Activated T-helper 2 cell treated with anti-CD3 and anti-CD28 coated beads, Interferon-gamma antibody, Interleukin-2, Interleukin-4, amounts not matched to agents 10 μg/mL and 5 μg/mL and 100 μg/mL, durations not matched to agents 14 hours and 24 hours and 36 hours (primary cell): ENCODE measurements at places on chromosomes 13 and 19.

GRCh38 chr13:44347301-44347700 is 26.3 kb upstream of the SERP2 start:
- DNase-seq, result no peak

DNA sequence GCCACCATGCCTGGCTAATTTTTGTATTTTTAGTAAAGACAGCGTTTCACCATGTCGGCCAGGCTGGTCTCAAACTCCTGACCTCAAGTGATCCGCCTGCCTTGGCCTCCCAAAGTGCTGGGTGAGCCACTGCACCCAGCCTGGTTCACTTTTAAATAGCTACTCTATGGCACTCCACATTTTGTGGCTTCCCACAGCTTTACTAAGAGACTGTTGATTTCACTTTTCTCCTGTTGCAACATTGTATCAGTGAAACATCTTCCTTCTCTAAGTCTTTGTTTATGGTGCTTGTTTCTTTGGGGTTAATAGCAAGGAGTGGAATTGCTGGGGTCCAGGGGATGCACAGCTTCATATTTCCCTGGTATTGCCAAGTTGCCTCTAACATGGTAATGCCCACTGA is 12.3 kb downstream of the TMEM38A start:
- no peak for DNase-seq

GRCh38 chr13:100129605-100130004 is 40.7 kb downstream of the PCCA start:
- no peak for DNase-seq

DNA sequence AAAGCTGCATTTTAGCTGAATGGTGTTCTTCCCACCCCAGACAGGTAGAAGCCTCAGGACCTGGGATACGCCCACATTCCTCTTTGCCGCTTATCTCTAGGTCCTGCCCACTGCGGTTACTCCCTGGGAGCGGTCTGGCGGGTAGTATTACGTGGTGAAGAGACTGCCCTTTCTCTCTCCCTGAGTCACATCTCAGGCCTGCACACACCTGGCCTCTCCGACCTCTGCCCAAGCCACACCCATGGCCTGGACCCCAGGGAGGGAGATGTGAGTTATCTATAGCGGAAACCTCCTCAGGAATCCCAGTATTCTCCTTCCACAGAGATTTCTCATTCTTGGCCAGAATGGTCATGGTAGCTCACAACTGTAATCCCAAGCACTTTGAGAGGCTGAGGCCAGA is 17.3 kb downstream of the RHPN2 start:
- no peak for DNase-seq

GRCh38 chr13:40537146-40537895 is 129.1 kb downstream of the FOXO1 start:
- no peak for DNase-seq

GRCh38 chr13:112450904-112451240 is 74.7 kb downstream of the SPACA7 start:
- no peak for DNase-seq

DNA sequence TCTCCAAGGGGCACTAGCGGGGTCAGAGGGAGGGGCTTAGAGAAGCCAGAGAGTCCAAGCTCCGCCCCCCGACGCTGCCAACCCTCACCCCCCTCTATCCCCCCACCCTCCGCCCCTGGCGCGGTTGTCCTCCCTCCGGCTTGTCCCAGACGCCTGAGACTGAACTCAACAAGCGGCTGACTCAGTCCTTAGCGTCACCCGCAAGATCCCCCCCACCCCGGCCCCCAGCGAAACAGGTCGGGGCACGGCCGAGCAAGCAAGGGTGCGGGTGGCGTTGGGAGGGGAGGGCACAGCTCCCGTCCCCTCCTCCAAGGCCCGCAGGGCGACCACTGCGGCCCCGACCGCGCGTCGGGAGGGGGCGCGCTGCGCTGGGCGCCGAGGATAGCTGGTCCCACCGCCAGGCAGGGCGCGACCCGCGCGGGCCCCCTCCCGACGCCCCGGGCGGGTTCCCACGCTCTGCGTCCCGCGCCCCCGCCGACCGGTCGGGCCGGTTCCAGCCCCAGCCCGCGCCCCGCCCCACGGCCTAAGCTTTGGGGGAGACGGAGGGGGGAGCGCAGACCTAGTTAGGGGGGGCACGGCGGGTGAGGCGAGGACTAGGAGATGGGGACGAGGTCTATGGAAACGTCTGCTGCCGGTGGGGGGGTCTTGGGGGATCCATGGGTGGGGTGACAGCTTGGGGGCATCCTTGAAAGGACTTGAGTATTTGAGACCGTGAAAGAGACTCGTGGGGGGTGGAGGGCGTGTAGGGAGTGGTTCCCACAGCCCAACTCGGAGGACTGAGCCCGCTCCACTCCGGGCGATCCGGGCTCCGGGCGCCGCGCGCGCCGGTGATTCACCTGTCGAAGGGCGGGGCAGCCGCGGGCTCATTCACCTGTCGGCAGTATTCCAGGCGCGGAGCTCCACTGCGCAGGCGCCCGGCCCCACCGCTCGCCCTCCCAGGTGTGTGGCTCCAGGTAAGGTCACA is 5.1 kb downstream of the NOTCH3 start:
- no peak for DNase-seq

GRCh38 chr19:11142528-11143171 is 12.9 kb downstream of the SPC24 start:
- DNase-seq, result no peak

DNA sequence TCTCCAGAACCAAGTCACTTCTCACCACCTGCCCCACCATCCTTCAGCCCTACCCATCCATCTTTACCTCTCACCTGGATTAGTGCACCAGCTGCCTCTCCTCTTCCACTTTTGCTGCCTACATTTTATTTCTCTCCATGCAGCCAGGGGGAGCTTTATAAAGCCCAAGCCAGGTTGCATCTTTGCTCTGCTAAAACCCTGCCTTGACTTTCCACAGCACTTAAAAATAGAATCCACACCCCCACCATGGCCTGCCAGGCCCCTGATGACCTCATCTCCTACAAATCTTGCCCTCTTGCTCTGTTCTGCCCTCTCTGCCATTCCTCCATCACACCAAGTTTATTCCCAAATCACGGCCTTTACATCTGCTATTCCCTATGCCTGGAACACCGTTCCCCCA is 1.8 kb downstream of the HOOK2 start:
- no peak for DNase-seq

DNA sequence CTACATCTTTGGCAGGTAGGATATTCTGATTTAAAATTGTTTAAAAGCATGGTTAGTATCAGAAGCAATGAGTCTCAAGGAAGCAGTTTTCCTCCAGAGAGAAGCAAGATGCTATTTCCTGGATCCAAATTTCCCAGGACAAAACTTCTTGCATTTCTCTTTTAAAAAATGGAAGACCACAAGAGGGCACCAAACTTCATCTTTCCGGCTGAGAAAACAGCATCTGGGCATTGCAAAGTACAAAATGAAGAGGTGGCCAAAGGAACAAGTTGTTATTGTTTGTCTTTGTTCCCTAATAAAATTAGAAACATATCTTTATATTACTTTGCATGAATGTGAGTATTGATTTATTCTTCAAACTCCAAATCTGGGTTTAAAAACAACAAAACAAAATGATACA is 60.0 kb upstream of the LRCH1 start:
- DNase-seq, result no peak

GRCh38 chr13:48431987-48432615 is 19.2 kb upstream of the LPAR6 start:
- no peak for DNase-seq

DNA sequence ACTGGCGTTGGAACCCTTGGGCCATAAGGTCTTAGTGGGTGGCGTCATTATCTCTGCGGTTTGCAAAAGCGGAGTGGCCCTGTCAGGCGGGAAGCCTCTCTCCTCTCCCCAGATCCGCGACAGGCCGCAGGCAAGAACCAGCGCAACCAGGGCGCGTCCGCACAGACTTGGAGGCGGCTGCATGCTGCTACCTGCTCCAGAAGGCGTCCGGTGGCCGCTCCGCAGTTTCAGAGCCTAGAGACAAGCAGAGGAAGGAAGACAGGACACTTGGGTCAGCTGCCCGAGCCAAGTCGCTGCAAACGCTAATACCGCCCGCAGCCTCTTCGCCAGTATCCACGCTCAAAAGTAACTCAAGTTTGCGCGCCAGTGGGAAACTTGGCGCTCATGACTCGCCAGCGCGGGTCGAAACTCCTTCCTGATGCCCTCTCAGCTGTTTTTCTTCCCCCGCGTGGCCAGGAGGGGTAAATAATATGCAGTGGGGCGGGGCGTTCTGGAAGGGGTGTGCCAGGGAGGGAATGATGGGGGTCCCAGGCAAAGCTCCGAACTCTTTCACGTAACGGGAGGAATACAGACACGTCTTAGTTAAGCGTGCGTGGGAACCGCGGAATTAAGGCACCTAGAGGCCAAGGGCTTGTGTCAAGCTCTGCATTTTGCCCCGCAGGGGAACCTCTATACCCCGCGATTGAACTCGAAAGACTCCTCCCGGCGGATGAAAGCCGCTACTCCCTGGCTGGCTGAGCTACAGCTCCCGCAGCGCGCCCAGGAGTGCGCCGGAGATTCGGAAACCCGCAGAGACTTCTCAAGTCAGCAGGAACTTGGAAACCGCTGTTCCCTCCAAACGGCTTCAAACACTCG is at the start of gene EDNRB:
TSS of gene EDNRB (minus strand) at position 441 of the 855 bp plus-strand sequence. CDS start at position 183, 258 bp downstream.
- DNase-seq, result no peak

GRCh38 chr19:29045679-29046254 is 167.2 kb downstream of the UQCRFS1 start:
- DNase-seq, result no peak

- DNase-seq, result no peak
These were observed 238.2 kb upstream of the IRS2 start for GRCh38 chr13:110024645-110024980.

DNA sequence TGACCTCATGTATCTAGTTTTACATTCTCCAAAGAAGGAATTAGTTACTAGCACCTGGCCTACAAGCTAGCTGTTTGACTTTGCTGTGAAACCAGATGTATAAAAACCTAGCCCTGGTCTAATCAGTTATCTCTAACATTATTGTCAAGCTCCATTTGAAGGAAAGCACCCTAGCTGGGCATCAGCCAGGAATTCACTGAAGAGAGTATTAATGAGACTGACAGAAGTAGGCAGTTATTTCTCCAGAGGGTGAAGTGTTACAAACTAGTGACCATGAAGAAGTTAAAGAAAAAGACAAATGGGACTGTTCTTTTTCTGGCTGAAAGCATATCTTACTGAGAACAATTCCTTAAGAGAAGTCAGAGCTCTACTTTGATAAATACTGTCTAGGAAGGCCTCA is 2529.3 kb upstream of the PCDH20 start:
- no peak for DNase-seq

GRCh38 chr19:21584537-21584936 is 79.1 kb downstream of the ZNF429 start:
- DNase-seq, result no peak

- DNase-seq, result no peak
These were observed 41.5 kb downstream of the EFNA2 start for GRCh38 chr19:1327125-1327524.

GRCh38 chr13:107342747-107343146 is 774.8 kb upstream of the ARGLU1 start:
- DNase-seq, result no peak

GRCh38 chr19:6876748-6877147 is 10.6 kb upstream of the ADGRE1 start:
- DNase-seq, result no peak

GRCh38 chr13:94798738-94799137 is 86.4 kb upstream of the SOX21 start:
- no peak for DNase-seq

GRCh38 chr13:39405107-39405506 is 197.9 kb downstream of the LHFPL6 start:
- no peak for DNase-seq

- no peak for DNase-seq
These were observed 453.7 kb upstream of the HTR2A start for GRCh38 chr13:47350334-47351124.

DNA sequence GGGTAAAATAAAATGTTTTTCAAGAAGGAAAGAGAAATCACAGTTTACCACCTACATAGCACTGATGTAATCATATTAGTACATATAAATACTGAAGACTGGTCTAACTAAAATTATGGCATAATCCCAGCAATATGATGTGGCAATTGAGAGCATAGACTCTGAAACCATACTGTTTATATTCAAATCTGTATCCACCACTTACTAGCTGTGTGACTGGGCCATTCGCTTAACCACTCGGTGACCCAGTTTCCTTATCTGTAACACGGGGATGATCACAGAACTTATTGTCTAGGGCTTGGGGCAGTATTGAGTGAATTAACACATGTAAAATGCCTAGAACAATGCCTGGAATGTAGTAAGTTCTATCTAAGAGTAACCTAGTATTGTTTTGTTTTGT is 13.1 kb upstream of the GTF3A start:
- no peak for DNase-seq

GRCh38 chr13:51906581-51906980 is 44.8 kb downstream of the CCDC70 start:
- no peak for DNase-seq

DNA sequence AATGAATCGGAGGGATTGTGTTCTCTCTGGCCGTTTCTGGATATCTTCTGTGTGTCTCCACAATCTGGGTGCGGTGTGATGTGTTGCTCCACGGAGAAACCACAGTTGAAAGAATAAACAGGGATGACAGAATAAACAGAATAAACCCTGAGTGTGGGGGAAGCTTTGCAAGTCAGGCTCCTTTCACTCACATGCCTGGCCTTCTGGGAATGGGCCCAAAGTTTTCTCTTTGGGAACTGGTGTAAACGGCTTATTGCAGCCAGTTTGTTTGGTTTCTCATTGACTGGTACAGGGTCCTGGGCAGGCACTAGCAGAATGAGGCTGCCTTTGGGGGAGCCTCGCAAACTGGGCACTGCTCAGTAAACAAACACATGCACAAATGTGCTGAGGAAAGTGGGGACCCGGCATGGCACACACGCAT is 324.7 kb downstream of the DLEU7 start:
- DNase-seq, result no peak

DNA sequence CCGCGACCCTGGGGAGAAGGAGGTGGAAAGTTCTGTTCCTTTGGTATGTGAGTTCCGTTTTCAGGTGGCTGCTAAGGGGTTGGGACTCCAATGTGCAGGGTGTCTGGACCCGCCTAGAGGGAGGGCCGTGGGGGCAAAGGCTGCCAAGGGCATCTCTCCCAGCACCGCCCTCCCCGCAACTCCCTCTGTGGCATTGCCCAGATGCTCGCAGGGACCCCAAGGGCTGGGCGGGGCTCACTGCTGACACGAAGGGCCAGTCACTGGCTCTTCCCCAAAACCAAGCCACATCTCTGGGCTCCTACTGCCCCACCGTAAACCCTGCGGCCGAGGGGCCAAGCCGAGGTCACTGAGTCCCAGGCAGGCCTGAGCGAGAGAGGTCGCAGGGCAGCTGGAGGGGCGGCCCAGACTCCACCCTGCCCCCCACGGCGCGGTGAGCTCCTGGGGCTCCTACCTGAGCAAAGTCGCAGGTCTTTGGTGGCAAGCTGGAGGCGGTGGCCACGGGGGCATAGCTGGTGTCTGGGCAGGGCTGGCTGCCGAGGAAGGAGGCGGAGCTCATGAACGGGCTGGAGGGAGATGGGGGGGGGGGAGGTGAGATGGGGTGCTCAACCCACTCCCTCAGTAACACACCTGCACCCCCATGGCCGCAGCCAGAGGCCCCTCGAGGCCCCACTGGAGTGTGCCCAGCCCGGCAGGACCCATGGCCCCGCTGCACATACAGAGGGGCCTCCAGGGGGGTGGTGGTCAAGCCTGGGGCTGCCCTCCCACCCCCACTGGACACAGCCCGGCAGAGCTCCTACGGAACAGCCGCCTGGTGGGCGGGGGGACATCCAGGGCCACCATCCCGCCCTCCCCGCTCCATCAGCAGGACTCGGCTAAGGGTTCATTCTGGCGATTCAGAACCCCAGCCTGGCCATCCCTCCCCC is 26.9 kb downstream of the SBNO2 start:
- no peak for DNase-seq

- DNase-seq, result no peak
These were observed 286.8 kb downstream of the SLITRK6 start for GRCh38 chr13:85512421-85512820.
